Glutamatergic neuron (in vitro differentiated cells): ENCODE measurements at places on chromosomes 11 and 22. TPM values are rescaled to one million over a fixed set of nuclear protein-coding genes. Genes with fewer than 3 reads are reported as not detected.

- DNase-seq, result no peak
Measured at GRCh38 chr22:43308060-43308830, 34.9 kb downstream of the SCUBE1 start.

DNA sequence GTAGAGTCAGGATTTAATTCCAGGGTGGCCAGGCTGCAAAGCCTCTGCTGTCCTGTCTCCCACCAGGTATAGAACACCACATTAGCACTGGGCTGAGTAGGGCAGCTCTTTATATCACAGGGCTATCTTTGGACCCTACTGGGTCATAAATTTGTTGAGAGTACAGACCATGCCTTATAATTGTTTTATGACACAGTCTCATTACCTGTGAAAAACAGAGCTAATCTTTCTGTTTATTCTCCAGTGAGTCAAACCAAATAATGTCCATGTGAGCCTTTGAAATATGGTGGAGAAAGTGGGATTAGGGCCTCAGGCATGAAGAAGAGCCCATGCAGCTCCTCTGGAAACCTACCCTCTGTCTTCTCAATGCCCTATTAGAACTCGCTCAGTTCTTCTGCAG is 49.6 kb upstream of the KIRREL3 start:
- DNase-seq, result no peak

GRCh38 chr11:122100037-122100755 is 15.8 kb downstream of the BLID start:
- peak; percentile 22 for DNase-seq

- peak; percentile 7 for DNase-seq
Measured at GRCh38 chr22:37187552-37187890, 526 bp downstream of the C1QTNF6 start.

- DNase-seq, result no peak
Measured at GRCh38 chr11:86722006-86722405, 49.6 kb upstream of the ME3 start.

- no peak for DNase-seq
Measured at GRCh38 chr11:26599425-26599824, 27.4 kb upstream of the MUC15 start.

MACROD1 gene
- total RNA-seq, result 12.7 TPM

GRCh38 chr11:23540101-23540561 is 679.9 kb upstream of the CCDC179 start:
- DNase-seq, result no peak

DNA sequence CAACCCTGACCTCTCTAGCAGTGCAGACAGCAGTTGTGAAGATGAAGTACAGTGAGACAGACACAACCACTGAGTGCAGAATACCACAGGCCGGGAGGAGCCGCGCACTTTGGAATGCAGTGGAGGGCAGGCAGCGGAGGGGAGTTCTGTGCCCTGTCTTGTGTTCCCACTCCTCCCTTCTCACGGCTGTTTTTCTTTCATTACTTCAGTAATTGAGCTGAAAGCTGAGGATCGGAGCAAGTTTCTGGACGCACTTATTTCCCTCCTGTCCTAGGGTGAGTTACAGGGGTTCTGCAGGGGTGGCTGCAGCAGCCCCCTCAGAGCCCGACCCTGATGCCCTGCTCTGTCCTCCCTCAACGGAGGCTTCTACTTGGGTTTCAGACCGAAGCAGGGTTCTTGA is 5.6 kb downstream of the CLDN5 start:
- DNase-seq, result no peak

DERL3 gene
- 1.2 TPM for total RNA-seq

- DNase-seq, result no peak
Measured at GRCh38 chr22:30290342-30291057, 1.2 kb upstream of the CASTOR1 start.

DNA sequence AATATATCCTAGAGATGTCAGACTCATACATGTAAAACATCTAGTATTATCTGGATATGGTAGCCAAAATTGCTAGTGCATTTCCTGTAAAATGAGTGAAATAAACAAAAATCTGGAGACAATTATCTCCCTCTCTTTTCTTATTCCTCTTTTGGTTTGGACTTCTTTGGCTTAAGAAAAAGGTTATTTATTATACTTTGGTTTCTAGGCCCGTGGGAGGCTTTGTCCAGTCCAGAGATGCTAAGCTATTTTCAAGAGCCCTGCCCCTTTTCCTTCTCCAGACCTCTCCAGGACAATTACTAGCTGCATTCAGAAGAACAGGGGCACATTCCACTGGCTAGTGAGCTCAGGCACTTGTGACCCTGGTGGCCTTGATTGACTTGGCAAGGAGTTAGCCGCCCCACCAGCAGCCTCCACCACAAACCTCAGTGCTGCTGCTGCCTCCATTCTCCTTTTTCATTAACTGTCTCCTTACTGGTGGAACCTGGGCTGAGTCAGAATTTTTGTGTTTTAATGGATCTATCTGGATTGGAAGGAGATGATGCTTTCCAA is 747.3 kb upstream of the TENM4 start:
- DNase-seq, result no peak

GRCh38 chr22:26374391-26375026 is 54.6 kb upstream of the ASPHD2 start:
- DNase-seq, result peak; percentile 38

GRCh38 chr11:85791409-85791990 is 19.4 kb downstream of the SYTL2 start:
- DNase-seq, result no peak

- no peak for DNase-seq
Measured at GRCh38 chr22:42948294-42948693, 66.7 kb downstream of the PACSIN2 start.

DNA sequence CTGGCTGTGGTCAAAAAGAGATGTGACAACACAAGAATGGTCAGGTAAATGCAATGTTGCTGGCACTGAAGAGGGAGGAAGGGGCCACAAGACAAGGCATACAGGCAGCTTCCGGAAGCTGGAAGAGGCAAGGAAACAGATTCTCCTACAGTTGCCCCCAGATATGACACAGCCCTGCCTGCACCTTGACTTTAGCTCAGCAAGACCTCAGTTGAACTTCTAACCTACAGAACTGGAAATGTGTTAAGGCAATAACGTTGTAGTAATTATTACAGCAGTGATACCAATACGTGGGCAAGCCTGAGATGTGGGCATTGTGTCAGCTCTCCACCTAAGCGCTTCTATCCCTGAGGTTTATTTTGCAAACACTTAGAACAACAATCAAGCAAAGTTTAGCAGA is 4.2 kb upstream of the KIAA0930 start:
- DNase-seq, result no peak
